Activated naive CD8-positive, alpha-beta T cell treated with anti-CD3 and anti-CD28 coated beads for 36 hours (primary cell): ENCODE measurements at places on chromosomes 13 and 19. TPM values are rescaled to one million over a fixed set of nuclear protein-coding genes. Genes with fewer than 3 reads are reported as not detected.

Gene FXYD3
- total RNA-seq = not detected

- DNase-seq = no peak
Observed at GRCh38 chr13:76929320-76929719, 19.0 kb upstream of the ACOD1 start.

- DNase-seq = no peak
Observed at GRCh38 chr13:41054919-41055619, 6.2 kb upstream of the WBP4 start.

Gene OR7A5
- not detected for total RNA-seq

- DNase-seq = no peak
Observed at GRCh38 chr13:38213314-38213713, 136.3 kb upstream of the UFM1 start.
